ENCODE measurements at places on chromosomes 11 and 22. TPM values are rescaled to one million over a fixed set of nuclear protein-coding genes. Genes with fewer than 3 reads are reported as not detected.

C11orf21 gene
- total RNA-seq = 47.1 TPM

TUB gene
- 21.4 TPM for total RNA-seq

AQP11 gene
- total RNA-seq = 0.78 TPM

SSH3 gene
- total RNA-seq = 15.8 TPM

PRDM10 gene
- total RNA-seq = 6.6 TPM

OR52I2 gene
- not detected for total RNA-seq

CLCF1 gene
- total RNA-seq = 0.51 TPM

DNA sequence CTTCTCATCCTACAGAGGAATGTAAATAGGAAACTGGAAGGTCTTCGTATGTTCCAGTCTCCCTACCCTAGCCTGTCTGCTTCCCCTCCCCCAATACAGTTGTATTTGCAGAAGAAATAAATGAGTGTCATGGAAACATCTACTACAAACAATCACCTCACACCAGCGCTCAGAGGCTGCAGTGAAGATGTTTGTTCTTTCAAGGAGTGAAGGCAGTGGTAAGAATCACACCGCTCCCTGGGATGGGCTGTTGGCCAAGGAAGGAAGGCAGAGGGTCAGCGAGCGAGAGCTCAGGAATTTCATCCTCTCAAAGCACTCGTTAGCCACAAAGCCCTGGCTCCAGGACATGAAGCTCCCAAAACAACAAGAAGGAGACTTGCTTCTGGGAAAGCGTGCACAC, 1.1 kb upstream of the IGSF9B start:
- peak; percentile 54 for DNase-seq

- DNase-seq = peak; percentile 1
Measured at GRCh38 chr11:63845303-63845702, 6.4 kb downstream of the MARK2 start.

DNA sequence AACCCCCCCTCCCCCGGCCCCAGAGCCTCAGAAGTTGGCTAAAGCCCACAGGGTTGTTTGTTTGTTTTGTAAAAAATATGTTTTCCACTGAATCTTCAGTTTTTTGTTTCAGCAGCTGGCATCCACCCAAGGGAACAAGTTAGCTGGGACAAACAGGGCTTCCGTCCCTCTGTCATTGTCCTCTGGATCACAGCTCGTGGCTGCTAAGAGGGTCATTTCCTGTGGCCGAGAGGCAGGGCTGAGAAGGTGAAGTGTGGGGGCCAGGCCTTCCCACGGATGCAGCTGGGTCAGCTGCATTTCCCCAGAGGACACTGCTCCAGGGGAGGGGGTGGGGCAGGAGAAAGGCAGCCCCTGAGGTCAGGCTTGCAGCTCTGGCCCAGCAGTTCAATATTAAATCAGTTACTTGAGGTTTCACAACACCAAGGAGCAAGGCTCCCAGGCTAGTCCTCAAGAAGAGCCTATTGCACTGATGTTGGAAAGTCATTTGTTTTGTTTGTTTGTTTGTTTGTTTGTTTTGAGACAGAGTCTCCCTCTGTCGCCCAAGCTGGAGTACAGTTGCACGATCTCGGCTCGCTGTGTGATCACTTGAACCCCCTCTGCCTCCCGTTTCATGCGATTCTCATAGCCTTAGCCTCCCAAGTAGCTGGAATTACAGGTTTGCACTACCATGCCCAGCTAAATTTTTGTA, 34.4 kb upstream of the SMTN start:
- DNase-seq = peak; percentile 83

- no peak for DNase-seq
Measured at GRCh38 chr11:108697872-108698473, 33.1 kb downstream of the DDX10 start.

GRCh38 chr22:30328466-30329049, 1.8 kb upstream of the TBC1D10A start:
- no peak for DNase-seq

DNA sequence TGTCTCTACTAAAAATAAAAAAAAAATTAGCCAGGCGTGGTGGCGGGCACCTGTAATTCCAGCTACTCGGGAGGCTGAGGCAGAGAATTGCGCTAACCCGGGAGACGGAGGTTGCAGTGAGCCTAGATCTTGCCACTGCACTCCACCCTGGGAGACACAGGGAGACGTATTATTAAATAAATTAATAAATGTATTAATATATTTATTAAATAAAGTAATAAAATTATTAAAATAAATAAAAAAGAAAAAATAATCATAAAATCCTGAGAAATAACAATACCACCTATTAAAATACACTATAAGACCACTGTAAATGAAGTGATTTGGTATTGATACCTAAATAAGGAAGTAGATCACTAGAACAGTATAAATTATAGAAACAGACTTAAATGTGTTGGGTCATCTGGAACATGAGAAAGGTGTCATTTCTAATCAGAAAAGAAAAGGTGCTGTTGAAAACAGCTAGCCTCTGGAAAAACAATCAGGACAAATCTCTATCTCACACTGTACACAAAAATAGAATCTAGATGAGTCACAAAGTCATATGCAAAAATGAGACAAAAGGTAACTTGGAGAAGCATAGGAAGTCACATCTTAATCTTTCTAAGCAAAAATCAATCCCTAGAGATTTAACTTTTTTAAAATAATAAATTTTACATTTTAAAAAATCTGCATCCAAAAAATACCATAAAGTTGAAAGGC, 43.2 kb upstream of the UBASH3B start:
- DNase-seq = no peak

- no peak for DNase-seq
Measured at GRCh38 chr11:12552692-12553091, 121.5 kb upstream of the TEAD1 start.

- DNase-seq = no peak
Measured at GRCh38 chr22:43707648-43708047, 104.5 kb downstream of the EFCAB6 start.

DNA sequence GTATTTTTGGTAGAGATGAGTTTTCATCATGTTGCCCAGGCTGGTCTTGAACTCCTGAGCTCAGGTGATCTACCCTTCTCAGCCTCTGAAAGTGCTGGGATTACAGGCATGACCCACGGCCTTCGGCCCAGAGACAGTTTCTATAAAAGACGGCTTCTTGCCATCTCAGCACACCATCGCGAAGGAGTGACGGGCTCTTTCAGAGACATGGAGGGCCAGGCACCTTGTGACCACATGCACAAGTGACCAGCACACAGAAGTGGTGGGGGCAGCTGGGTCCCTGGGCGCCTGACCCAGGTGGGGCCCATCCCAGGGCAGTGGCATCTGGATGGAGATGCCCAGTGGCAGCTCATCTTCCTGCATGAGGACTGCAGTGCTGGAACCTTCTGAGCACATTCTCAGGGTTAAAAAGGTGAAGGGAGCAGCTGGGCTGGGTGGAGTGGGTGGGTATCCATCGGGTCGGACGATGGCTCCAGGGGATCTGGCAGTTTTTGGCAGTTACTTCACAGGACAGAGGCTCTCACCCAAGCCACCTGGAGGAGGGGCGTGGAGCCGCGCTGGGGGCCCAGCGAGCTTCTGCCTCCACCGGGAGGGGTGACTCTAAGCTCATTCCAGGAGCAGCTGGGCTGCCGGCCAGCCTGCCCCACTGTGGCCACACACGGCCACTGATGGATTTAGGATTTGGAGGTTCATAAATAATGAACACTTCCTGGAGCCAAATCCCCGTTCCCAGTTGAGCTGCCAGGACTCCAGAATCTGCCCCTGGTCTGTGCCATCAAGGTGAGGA, 373.0 kb downstream of the CTTN start:
- no peak for DNase-seq

- DNase-seq = no peak
Measured at GRCh38 chr22:48320683-48321451, 1506.8 kb downstream of the BRD1 start.

DNA sequence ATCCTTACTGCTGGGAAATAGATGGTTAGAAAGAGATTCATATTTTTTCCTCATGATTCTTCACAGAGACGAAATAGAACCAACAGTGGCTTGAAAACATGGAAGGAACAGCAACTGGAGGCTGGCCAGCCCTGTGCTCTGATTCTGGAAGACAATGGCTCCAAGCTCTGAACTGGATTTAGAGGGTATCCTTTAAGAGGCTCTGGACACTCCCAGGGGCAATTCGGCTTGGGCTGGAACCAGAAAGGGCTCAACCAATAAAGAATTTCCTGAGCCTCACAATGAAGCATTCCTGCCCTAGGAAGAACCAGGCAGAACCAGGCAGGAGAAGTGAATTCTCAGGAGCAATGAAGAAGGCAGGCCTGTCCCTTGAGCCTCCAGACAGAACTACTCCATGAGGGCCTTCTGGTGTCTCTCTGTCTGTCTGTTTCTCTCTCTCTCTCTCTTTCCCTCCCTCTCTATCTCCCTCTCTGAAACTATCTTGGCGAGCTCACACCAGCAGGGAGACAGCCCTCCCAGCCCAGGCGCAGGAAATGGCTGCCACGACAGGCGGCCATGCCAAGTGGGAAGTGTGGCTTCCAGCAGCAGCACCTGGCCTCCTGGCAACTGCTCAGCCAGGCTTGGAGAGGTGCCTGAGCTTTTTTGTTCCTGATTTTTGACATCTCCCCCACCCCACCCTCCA, 93.3 kb downstream of the RCN1 start:
- DNase-seq = no peak

DNA sequence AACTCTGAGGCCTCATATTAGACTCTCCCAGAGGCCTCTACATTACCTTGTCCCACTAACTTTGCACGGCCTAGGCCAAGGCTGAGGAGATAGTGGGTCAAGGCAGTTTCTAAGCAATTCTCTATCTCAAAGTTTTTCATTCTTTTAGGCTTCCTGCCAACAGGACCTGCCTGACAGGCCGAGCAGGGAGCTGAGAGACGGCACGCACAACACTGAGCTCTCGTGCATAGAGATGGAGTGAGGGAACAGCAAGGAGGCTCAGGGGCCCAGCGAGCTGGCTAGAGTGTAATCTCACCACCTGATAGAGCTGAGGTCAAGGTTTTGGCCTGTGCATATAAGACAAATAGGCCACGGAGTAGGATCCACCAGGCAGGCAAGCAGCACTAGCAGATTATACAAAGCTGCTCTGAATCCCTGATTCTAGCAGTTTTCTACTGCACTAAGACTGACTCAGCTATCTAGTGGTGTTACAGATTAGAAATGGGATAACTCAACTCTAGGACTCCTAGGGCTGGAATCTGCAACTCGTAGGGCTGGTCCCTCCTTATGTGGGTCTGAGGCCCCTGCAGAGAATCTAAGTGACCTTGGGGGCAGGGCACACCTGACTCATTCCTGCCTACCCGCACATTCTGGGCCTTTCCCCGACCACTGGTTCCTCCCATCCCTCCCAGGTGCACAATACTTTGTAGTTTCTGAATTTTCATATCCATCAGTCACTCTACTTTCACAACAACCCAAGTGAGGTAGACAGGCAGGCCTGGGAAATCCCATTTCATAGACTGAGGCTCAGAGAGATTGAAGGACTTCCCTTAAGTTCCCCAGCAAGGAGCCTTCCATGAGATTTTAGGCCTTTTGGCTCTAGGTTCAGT, 1.7 kb downstream of the CYB5R2 start:
- no peak for DNase-seq

GRCh38 chr22:23169043-23169406, 11.3 kb upstream of the BCR start:
- DNase-seq = no peak

DNA sequence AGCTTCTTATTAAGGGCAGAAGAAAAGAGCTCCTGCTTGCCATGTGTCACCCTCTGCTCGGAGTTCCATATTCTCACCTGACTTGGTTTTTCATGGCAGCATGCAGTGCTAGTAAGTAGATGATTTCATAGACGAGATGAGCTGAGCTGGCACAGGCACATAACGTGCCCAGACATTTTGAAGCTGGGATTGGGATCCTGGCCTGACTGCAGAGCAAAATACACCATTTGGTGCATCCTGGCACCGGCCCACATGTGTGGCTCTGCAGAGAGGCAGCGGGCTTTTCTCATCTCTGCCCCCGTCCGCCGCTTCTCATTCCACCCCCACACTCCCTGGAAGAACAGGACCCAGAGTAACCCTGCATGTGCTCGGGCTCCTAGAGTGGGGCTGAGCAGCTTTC, 24.8 kb downstream of the FAM118A start:
- no peak for DNase-seq

- DNase-seq = no peak
Measured at GRCh38 chr22:36374603-36375024, 13.2 kb downstream of the MYH9 start.

GRCh38 chr22:45876136-45877035, 100.6 kb downstream of the WNT7B start:
- DNase-seq = peak; percentile 53

GRCh38 chr11:639332-639955, 2.4 kb downstream of the DRD4 start:
- DNase-seq = peak; percentile 33

GRCh38 chr11:64876229-64876750, 2.1 kb downstream of the EHD1 start:
- DNase-seq = no peak

DNA sequence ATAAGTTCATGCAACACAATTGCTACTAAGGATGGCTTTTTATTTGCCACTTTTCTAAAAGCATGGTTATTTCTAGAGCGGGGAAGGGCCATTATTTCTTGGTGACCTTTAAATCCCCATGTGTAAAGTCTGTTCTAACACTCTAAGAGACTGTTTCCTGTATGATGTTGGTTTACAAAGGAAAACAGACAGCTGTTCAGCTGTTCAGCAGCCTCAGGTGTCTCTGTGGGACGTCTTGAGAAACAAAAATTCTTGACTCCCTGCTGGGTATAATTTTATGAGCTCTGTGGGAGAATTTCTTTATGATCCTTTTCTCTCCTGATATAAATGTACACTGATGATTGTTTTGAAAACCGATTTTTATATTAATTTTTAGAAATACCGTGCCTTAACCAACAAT, 13.9 kb downstream of the MUC15 start:
- DNase-seq = no peak

- peak; percentile 76 for DNase-seq
Measured at GRCh38 chr22:36797911-36798673, 18.7 kb downstream of the PVALB start.

DNA sequence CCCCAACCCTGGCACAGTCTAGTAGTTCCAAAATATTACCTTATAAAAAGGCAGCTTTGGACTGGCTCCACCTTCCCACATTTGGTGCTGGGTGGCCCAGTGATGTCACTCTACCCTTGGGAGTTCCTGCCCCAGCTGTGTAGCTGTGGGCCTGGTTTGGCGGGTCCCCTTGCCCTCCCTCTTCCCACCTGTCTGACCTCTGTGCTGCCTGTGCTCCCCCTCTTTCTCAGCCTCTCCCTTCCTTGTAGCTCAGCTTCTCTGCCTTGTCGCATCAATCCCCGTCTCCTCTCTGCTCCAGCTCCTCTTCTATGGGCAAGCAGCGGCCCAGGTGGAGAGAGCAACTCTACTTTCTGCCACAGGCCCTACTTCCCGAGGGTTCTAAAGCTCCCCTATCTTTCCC, 54.6 kb downstream of the CHRDL2 start:
- DNase-seq = no peak

GRCh38 chr11:93537049-93537448, 6.1 kb downstream of the SMCO4 start:
- peak; percentile 71 for DNase-seq

DNA sequence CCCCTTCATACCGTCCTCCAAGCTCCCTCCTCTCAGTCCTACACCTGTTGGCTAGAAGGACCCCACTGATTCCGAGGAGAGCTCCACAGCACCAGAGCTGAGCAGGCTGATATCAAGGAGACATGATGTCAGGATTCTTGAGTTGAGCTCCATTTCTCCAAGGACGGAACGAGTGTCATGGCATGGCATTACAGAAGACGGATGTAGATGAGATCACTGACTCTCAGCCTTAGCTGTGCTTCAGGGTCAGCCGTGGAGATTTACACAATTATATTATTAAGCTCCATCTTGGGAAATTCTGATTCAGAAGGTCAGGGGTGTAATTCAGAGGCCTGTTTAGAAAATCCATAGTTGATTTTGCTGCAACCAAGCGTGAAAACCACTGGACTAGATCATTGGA, 428.9 kb upstream of the B3GAT1 start:
- DNase-seq = no peak

Data from Right ventricle myocardium inferior (tissue), 1 donor.